Activated CD4-positive, alpha-beta T cell treated with anti-CD3 and anti-CD28 coated beads, Interleukin-2, amount 10 ng/mL, durations not matched to agents 7 days and 5 days (primary cell): ENCODE measurements at places on chromosomes 2 and 18.

DNA sequence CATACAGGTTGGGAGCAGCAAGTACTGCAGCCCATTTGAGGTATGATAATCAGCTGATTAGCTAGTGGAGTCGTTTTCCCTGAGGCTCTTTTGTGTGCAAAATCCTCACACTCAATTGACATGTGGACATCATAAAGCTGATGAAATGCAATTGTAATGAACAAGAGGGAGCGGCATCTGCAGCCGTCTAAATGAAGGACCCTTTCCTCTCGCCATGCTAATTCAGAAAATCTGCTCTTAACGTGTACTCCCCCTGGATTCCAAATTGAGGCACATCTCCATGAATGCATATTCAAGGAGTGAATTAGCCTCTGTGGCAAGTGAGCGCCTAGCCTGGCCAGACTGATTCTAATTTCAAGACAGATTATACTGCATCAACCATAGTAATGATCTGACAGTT lies 260.9 kb upstream of the ATP5MC3 start:
- no peak for DNase-seq

DNA sequence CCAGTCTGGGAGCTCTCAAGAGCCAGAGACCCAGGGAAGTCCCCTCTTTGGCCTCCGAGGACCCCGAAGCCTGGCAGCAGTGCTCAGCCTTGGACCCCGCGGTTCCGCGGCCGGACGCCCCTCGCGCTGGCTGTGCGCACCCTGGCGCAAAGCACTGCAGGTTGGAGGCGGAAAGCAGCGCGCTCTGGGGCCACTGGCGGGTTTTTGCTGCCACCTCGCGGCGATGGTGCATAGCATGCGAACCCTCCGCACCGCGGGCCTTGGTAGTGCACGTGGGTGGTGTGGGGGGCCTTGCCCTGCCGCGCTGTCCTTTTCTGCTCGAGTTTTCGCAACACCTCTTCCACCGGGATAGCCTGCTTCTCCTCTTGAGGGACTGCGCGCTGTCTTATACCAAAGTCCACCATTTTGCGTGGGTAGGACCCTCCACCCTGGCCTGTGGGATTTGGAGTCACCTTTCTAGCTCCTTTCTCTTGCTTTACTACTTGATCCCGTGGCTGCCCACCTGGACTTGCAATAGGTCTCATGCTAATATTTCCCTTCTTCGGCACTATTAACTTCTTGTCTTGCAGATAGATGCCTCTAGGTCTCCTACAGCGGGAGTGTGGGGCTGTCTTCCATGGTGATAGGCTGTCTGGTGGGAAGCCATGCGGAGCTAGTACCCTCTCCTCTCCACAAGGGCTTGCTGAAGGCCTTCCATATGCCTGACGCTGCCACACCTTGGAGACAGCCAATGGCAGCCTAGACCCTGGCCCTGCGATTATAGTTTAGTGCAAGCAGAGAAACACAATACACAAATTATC lies 14.3 kb downstream of the SIX3 start:
- peak; percentile 79 for DNase-seq

GRCh38 chr18:45122506-45122905 lies 441.8 kb downstream of the SETBP1 start:
- DNase-seq = no peak

DNA sequence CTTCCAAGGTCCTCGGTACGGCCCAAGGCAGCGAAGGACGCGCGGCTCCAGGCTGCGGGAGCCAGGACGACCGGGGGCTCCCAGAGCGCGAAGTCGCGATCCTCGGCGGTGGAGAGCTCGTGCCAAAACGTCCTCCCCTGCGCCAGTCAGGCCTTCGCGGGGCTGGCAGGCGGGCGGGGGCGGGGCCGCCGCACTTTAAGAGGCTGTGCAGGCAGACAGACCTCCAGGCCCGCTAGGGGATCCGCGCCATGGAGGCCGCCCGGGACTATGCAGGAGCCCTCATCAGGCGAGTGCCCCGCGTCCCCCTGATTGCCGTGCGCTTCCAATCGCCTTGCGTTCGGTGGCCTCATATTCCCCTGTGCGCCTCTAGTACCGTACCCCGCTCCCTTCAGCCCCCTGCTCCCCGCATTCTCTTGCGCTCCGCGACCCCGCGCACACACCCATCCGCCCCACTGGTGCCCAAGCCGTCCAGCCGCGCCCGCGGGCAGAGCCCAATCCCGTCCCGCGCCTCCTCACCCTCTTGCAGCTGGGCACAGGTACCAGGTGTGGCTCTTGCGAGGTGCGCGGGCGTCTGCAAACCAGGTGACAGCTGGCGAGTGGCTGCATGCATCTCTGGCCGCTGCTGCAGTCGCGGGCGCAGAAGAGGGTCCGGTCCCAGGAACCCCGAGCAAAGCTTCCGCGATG lies at the start of gene CIDEA:
TSS of gene CIDEA (plus strand) at position 226 of the 684 bp plus-strand sequence. CDS start at position 249, 23 bp downstream.
- DNase-seq = no peak

GRCh38 chr2:162833345-162833744 lies 5.2 kb downstream of the KCNH7 start:
- DNase-seq = no peak

DNA sequence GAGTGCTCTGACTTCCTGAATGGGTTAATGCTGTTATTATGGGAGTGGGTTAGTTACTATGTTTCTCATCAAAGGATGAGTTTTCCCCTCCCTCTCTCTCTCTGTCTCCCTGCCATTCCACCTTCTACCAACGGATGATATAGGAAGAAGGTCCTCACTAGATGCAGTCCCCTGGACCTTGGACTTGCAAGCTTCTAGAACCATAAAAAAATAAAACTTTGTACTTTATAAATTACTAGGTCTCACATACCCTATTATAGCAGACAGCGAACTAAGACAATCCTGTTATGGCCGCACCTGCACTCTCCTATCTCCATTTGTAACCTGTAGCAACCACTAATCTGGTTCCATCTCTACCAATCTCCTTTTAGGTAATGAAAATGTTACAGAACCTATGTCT lies 564.9 kb downstream of the CNTNAP5 start:
- DNase-seq = no peak

GRCh38 chr18:23058746-23059415 lies 76.4 kb upstream of the CABLES1 start:
- no peak for DNase-seq

- DNase-seq = no peak
Measured at GRCh38 chr2:233982421-233983121, 65.4 kb downstream of the TRPM8 start.

DNA sequence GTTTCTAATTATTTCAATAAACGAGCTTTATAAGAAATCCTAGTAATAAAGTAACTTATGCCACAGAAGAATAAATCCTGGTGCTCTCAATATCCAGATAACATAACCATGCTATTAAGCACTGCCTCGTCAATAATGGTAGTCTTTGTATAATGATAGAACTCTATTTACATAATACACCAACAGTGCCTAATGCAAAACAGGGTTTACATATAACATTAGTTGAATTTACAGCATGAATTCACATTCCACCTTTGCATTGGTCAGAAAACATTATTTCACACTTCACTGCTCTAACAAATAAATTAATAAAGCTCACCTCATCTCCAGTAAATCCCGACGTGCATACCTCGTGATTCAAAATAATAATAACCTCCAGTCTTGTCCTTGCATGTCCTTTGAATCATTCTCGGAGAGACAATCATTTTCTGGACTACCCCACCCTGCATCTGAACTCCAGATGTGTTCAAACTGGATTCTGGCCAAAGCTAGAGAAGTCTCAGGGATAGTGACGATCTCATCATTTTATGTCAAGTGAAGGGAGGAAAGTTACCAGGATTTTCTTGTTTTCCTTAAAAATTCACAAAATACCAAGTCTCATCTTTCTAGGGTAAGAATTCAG lies 189.2 kb downstream of the NCKAP5 start:
- no peak for DNase-seq

GRCh38 chr2:239326831-239327535 lies 73.8 kb downstream of the HDAC4 start:
- peak; percentile 85 for DNase-seq

DNA sequence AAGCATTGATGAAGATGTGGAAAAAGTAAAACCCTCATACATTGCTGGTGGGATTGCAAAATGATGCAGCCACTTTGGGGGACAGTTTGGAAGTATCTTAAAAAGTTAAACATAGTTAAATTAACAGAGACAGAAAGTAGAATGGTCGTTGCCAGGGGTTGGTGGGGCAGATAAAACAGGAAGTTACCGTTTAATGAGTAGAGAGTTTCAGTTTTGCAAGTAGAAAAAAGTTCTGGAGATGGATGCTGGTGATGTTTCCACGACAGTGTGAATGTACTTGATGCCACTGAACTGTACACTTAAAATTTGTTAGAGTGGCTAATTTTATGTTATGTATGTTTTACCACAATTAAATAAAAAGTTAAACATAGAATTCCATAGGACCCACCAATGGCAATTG lies 44.5 kb upstream of the EGR4 start:
- DNase-seq = no peak

GRCh38 chr2:20156836-20157192 lies 68.1 kb downstream of the SDC1 start:
- no peak for DNase-seq

- no peak for DNase-seq
Measured at GRCh38 chr18:50061876-50062517, 132.9 kb downstream of the MYO5B start.

DNA sequence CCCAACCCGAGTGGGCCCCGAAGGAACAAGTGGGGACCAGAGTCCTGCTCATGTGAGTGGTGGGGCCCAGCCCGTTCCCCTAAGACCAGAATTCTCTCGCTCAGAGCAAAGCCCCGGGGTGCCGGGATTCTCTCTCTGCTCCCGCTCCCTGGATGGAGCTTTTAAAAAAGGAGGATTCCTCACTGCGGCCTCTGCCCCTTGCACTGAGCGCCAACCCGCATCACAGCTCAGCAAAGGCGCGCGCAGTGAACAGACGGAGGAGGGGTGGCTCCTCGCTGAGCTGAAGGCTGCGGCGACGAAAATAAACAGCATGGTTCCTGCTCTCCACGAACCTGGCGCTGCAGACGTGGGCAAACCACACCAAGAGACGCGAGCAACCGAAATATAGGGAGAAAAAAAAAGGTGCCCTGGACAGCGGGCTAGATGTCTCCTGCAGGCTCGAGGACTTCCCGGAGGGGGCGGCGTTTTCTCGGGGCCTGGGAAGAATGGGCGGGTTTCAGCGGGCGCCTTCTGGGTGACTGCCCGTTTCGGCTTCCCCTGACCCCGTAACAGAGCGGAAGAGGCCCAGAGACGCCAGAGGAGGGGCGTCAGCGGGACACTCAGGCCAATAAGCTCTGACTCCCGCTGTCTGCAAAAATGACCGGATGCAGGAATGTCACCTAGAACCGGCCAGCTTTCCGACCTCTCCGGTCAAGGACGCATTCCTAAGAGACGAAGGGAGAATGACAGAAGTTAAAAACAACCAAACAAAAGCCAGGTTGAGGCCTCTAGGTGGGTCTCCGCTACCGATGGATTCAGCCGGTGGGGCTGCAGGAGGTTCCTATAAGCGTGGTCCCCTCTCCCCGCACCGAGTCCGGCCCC lies 819 bp upstream of the KLF11 start:
- DNase-seq = peak; percentile 21

- DNase-seq = no peak
Measured at GRCh38 chr2:138252587-138252986, 249.0 kb upstream of the SPOPL start.

DNA sequence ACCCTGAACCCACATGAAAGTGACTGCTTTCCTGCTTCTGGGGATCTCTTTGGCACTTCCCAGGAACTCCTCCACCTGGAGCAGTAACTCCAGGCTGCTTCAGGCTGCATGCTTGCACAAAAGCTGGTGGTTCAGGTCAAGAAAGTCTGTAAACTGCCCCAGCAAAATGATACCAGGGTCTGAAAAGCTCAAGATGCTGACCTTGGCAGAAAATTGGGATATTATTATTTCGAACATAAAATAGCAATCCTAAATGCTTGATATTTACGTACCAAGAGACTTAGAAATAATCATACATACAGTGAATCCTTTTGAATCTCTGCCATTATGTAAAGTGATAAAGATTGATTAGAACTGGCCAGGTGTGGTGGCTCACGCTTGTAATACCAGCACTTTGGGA lies 674.3 kb downstream of the ERBB4 start:
- no peak for DNase-seq

- DNase-seq = no peak
Measured at GRCh38 chr18:53911200-53911599, 313.3 kb downstream of the MBD2 start.

DNA sequence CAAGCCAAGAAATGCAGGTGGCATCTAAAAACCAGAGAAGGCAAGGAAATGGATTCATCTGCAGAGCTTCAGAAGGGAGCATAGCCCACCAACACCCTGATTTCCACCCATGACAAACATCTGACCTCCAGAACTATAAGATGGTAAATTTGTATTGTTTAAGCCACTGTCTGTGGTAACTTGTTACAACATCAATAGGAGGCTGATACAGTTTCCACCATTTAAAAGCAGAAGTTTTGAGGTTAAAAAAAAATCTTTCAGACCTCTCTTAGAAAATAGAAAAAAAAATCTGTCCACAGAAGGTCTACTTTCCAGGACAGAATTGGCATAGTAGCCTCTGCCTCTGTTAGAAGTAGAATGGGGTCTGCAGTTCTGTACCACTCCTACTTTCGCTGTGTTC lies 37.2 kb downstream of the SLC40A1 start:
- no peak for DNase-seq

DNA sequence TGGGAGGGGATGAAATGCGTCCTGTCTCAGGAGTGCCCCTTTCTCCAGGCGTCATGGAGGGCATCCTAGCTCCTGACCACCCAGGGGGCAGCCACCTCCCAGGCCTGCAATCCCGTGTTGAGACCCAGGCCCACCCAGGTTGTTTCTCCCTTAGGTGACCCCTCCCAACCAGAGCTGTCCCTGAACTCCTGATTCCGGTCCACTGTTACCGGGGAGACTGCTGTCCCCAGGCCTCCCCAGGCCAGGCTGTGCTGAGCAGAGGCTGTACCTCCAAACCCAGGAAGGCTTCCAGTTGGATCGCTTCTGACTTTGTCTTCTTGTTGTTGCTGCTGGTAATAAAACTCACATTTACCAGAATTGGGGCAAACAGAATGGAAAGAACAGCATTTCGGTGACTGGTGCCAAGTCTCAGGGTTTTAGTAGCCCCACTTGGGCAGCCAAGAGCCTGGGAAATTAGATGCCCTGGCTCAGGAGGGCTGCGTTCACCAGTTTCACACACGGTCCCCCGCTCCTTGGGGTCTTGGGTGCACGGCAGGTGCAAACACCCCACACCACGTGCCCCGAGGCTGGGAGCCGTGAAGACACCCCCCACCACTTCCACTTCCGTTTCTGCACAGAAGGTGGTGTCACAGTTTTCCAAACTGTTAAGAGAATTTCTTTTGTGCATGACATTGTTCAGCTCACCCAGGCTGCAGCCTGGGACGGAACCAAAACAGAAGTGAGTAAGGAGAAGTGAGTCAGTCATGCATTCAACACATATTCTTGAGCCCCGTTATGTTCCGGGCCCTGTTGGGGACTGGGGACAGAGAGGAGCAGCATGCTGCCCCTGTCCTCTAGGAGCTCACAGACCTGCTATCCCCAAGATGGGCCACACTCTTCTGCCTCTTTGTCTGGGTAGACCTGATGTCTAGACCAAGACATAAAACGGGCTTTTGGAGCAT lies 29.4 kb downstream of the ITM2C start:
- no peak for DNase-seq

GRCh38 chr2:198587240-198587639 lies 782.8 kb downstream of the PLCL1 start:
- no peak for DNase-seq
